Chondrocyte (in vitro differentiated cells): ENCODE measurements at places on chromosomes 1 and 21. TPM values are rescaled to one million over a fixed set of nuclear protein-coding genes. Genes with fewer than 3 reads are reported as not detected.

DNA sequence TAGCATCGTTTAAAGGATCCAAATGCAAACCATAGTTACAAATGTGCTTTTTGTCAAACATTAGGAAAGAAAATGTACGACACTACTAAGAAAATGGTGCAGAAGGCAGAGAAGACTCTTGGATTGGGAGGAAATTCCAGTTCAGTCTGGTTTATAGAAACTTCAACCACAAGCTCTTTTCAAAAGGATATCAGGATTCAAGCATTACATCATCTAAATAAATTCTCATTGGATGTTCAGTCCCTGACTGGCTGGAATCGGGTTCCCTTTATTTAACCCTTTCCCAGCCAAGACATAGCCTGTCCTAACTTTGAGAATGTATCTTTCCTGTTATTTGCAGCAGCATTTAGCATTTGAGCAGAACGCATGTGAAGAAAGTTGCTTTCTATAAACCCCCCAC is 184.6 kb downstream of the LMO4 start:
- no peak overlapping the region for H3K27ac ChIP-seq
- H3K4me1 ChIP-seq, result no peaks in the 10 kb centered on the region
- H3K4me3 ChIP-seq, result no peak overlapping the region
- DNase-seq, result no peak
- H3K27me3 ChIP-seq, result no peaks in the 10 kb centered on the region

GRCh38 chr1:55813618-55814017 is 598.5 kb upstream of the USP24 start:
- H3K27ac ChIP-seq, result no peak overlapping the region
- DNase-seq, result no peak
- H3K4me3 ChIP-seq, result no peak overlapping the region
- peaks cover 3% of the 10 kb centered on the region for H3K36me3 ChIP-seq
- no peaks in the 10 kb centered on the region for H3K27me3 ChIP-seq

The FAM78B gene
- 0.13 to 0.82 TPM (median 0.22 TPM) in 3 replicates for total RNA-seq

- no peaks in the 10 kb centered on the region for H3K4me1 ChIP-seq
- no peak overlapping the region for H3K4me3 ChIP-seq
- peak; percentile 24 for DNase-seq
Measured at GRCh38 chr21:46203203-46203600, 18.9 kb upstream of the SPATC1L start.

The AMY1A gene
- not detected in 3 replicates for total RNA-seq

DNA sequence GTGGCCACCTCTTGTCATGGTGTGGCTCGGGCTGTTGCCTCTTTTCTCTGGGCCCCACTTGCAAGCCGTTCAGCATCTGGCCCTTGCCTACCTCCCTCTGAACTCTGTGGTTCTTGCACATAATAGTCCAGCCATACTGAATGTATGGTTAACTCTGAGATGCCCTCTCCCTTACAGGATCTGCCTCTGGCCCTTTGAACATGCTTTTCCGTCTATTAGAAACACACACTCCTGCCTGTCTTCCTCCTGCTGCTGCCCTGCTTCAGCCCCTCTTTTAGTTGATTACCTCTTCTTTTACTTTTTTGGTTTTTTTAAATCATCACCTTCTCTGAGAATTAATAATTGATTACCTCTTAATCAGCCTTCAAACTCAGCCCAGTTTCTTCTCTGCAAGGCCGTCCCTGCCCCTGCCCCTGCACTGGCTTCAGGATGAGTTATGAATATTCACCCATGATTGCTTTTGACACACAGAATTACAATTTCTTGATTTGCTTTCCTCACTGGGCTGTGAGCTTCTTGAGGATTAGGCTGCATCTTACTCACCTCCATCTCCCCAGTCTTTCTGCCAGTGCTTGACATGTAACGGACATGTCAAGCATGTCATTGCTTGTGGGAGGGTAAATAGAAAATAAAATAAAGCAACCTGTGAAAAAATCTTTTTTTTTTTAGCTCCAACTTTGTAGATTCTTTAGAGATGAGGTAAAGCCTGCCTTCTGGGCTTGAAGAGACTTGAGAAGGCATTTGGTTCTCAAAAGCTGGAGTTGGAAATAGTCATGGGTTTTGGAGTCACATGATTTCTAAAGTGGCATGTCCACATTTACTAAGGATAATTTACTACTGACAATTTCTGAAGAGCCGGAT is 158.3 kb downstream of the PLXNA2 start:
- DNase-seq, result no peak
- H3K4me3 ChIP-seq, result peak overlapping the region; percentile 43
- H3K27me3 ChIP-seq, result no peaks in the 10 kb centered on the region
- peaks cover 32% of the 10 kb centered on the region for H3K4me1 ChIP-seq
- peaks cover 17% of the 10 kb centered on the region for H3K36me3 ChIP-seq

DNA sequence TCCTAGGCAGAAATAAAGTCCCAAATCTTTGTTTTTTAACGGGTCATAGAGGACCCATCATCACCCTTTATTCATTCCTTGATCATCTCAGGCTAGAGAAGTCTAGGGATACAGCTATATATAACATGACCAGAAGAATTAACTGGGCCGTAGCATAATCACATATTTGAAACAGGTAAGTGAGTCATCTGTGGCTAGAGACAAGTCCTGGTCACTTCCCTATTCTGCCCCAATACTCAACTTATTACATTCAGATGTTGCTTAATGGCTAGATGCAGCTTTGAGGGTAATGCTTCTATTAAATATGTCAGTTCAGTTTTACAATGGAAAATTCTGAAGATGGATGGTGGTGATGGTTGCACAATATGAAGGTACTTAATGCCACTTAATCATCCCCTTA is 47.0 kb downstream of the EXO1 start:
- H3K27ac ChIP-seq, result no peak overlapping the region
- no peak overlapping the region for H3K4me3 ChIP-seq
- no peak for DNase-seq
- H3K27me3 ChIP-seq, result no peaks in the 10 kb centered on the region

DNA sequence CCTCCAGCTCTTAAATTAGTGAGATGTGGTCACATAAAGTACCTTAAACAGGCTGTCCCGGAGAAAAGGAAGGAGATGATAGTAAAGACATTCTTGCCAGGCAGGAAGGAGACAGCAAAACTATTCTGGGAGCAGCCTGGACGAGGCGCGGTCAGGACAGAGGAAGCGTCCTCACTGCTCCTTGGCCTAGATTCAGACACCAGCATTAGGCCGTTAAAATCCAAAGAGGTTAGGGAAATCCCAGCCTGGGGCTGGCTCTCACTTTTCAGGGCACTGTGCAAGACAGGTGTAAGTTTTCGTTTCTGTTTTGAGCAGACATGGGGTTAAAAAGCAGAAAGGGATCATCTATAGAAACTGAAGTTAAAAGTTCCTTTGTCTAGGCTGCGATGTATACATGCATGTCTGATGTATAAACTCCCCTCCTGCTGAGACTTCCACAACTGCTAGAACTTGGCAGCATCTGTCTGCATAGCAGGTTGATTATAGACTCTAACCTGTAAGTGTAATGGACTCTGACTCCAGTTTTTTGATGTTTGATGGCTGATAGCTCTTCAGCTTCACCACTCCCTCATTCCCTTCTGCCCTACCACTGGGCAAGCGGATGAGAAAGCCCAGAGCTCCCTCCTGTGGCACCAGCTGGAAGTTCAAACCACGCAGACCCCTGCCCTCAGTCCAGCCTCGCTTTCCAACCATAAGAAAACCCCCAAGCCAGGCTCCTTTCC is 21.5 kb downstream of the STPG1 start:
- no peak for DNase-seq
- H3K4me1 ChIP-seq, result peaks cover 31% of the 10 kb centered on the region
- peak overlapping the region; percentile 85 for H3K27ac ChIP-seq
- no peaks in the 10 kb centered on the region for H3K27me3 ChIP-seq

The HEYL gene
- total RNA-seq, result 11.8 to 65.1 TPM (median 63.2 TPM) in 3 replicates

DNA sequence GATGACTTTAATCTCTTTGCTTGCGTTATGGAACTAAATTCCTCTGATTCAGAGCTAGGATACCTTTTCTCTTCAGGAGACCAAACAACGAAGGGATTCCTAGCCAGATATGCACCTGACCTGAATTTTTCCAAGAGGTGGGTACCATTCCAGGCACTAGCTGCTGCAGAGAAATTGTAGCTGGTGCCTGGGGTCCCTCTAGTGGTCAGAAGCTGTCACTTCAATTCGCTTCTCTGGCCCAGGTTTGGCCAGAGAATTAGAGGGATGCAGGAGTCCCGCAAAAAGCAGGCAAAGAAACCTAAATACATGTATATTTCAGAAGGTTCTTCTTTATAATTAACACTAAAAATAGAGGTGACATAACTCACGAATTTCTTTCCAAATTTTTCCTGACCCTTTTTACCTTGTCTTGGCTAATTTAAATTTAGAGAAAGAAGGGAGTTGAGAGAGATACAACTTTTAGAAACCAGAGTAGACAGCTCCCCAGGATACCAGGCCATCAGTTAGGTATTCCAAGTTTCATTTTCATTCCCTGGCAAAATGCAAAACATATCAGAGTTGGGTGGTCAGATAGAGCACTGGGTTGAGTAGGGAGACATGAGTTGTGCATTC is 9.6 kb downstream of the ACKR1 start:
- no peak overlapping the region for H3K27ac ChIP-seq
- no peak overlapping the region for H3K4me3 ChIP-seq
- no peaks in the 10 kb centered on the region for H3K36me3 ChIP-seq
- no peak for DNase-seq
- no peaks in the 10 kb centered on the region for H3K4me1 ChIP-seq

DNA sequence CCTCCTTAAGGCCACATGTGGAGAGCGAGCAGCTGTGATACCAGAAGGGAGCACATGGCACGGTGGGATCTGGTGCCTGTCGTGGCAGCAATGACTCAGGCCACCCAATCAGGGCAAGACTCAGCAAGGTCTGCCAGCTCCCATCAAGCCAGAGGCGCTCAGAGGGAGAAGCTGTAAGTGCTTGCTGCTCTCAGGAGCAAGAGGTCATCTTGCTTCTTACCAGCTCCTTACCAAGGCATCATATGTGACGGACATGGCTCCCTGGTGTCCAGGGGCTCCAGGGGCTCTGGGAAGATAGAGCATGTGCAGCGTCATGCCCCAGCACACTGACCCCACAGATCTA is 72.9 kb downstream of the ITPKB start:
- no peak overlapping the region for H3K27ac ChIP-seq
- H3K27me3 ChIP-seq, result no peaks in the 10 kb centered on the region
- no peak overlapping the region for H3K4me3 ChIP-seq
- DNase-seq, result no peak
- peaks cover 45% of the 10 kb centered on the region for H3K4me1 ChIP-seq

DNA sequence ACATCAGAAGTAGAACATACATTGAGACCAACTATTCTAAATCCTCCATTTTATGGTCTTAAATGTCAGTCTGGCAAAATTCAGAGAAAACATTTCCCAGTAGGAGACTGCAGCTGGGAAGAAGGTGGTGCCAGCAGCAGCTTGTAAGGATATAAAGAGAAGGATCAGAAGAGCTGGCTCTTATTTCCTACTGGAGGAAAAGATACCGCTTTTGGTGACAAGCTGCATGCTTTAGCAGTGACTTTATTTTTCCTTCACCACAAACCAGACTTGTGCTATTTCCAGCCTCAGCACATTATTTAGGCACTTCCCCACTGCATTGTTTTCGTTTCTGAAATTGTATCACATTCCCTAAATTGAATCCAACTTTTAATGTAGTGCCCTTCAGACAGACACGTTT is 28.4 kb downstream of the RNF11 start:
- H3K4me1 ChIP-seq, result peaks cover 96% of the 10 kb centered on the region
- peak overlapping the region; percentile 91 for H3K27ac ChIP-seq
- H3K4me3 ChIP-seq, result peak overlapping the region; percentile 24
- DNase-seq, result no peak

The CD5L gene
- not detected in 3 replicates for total RNA-seq

The DMRTA2 gene
- not detected in 3 replicates for total RNA-seq

The VANGL2 gene
- 8.0 to 12.0 TPM (median 11.3 TPM) in 3 replicates for total RNA-seq

DNA sequence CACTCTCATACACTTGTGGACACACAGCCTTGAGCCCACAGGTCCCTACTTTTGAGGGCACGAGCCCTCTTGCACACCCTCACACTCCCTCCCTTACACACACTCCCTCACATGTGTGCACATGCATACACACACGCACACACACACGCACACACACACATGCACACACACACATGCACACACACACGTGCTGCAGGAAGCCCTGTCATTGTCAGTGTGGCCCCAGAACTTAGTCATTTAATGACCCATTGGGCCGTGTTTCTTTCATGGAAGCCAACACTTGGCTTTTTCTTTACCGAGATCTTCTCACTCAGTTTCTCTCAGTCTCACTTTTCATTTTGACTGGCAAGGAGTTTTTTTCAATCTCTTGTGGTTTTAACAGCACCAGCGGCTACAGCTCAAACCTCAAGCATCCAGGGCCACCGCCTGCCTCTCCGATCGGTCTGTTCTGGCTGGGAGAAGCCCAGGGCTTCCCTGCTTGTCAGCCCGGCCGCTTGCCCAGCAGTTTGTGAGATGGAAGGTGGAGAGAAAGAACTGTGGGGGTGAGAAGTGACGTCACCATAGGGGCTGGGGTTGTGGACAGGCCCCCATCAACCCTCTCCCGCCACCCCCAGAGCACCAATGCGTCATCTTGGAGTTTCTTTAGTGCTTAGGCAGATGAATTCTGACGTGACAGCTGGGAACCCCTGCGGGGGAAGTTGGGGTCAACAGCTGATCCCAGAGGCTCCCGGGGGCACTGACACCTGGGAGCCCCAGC is 15.8 kb upstream of the TNFRSF8 start:
- H3K4me1 ChIP-seq, result peaks cover 12% of the 10 kb centered on the region
- H3K27me3 ChIP-seq, result no peaks in the 10 kb centered on the region
- no peak overlapping the region for H3K27ac ChIP-seq

The GPR52 gene
- 0.74 to 1.7 TPM (median 1.0 TPM) in 3 replicates for total RNA-seq

DNA sequence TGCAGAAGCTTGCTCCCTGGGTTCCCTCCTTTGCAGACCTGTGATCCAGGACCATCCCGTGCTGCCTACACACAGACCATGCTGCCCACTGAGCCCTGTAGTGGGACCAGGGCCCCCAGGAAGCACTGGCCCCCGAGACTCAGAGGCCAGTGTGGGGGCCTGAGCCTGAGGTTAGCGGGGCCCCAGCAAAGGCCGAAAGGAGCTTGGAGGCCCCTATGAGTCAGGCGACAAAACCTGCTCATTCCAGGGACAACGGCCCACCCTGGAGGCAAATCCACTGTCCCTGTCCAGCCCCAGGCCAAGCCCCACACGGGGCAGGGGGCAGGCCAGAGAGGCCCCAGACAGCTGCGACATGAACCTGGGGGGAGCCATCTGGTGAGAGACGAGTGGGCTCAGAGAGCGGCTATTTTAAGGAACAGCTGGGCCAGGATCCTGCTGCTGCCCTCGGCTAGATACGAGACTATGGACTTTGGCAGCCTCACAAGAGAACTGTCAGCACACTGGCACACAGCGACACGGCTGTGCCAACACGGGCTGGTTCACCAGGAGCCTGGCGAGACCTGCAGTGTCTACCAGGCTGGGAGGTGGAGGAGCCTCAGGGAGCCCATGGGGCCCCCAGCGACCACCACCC is 74.7 kb downstream of the ARHGEF16 start:
- H3K4me3 ChIP-seq, result peak overlapping the region; percentile 78
- H3K4me1 ChIP-seq, result peaks cover 54% of the 10 kb centered on the region
- no peaks in the 10 kb centered on the region for H3K27me3 ChIP-seq
- H3K27ac ChIP-seq, result no peak overlapping the region
- H3K36me3 ChIP-seq, result no peaks in the 10 kb centered on the region

- H3K36me3 ChIP-seq, result no peaks in the 10 kb centered on the region
- H3K4me1 ChIP-seq, result peaks cover 10% of the 10 kb centered on the region
- no peak for DNase-seq
- no peak overlapping the region for H3K27ac ChIP-seq
- no peak overlapping the region for H3K4me3 ChIP-seq
Measured at GRCh38 chr1:963746-964525, 2.3 kb upstream of the PLEKHN1 start.

The HSPA6 gene
- 0.75 to 1.0 TPM in 2 of 3 replicates, not detected in the other for total RNA-seq

GRCh38 chr1:208038303-208038702 is 127.4 kb upstream of the CD34 start:
- no peaks in the 10 kb centered on the region for H3K27me3 ChIP-seq
- no peaks in the 10 kb centered on the region for H3K4me1 ChIP-seq
- H3K4me3 ChIP-seq, result no peak overlapping the region
- peaks cover 38% of the 10 kb centered on the region for H3K36me3 ChIP-seq
- H3K27ac ChIP-seq, result no peak overlapping the region

The ZNF362 gene
- total RNA-seq, result 84.1 to 122 TPM (median 85.0 TPM) in 3 replicates
